ENCODE measurements at places on chromosomes 5 and 9.

DNA sequence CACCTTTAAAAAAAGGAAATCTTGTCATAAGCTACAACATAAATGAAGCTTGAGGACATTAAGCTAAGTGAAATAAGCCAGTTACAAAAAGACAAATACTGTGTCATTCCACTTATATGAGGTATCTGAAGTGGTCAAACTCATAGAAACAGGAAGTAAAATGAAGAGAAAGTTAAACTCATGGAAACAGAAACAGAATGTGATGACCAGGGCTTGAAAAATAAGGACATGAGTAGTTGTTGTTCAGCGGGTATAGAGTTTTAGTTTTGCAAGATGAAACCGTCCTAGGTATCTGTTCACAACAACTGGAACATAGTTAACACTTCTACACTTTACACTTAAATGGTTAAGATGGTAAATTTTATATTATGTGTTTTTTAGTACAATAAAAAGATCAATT, 47.8 kb upstream of the SLC1A3 start:
- DNase-seq, result no peak

DNA sequence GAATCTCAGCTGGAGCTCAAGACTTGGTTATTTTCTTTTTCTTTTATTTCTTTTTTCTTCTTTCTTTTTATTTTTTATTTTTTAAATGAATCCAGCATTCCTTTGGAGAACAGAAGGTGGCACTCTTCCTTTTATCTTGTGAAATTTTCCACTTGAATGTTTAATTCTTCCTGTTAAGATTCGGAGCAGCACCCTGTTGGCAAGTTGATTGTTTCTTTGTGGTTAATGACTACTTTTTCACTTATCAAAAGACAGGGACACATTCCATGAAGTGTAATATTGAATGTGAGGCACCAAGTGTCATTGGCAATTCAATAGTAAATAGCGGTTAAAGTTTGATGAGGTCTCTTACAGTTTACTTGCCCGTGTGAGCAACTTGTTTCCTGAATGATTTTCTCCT, 240.5 kb upstream of the CHD1 start:
- DNase-seq, result no peak

DNA sequence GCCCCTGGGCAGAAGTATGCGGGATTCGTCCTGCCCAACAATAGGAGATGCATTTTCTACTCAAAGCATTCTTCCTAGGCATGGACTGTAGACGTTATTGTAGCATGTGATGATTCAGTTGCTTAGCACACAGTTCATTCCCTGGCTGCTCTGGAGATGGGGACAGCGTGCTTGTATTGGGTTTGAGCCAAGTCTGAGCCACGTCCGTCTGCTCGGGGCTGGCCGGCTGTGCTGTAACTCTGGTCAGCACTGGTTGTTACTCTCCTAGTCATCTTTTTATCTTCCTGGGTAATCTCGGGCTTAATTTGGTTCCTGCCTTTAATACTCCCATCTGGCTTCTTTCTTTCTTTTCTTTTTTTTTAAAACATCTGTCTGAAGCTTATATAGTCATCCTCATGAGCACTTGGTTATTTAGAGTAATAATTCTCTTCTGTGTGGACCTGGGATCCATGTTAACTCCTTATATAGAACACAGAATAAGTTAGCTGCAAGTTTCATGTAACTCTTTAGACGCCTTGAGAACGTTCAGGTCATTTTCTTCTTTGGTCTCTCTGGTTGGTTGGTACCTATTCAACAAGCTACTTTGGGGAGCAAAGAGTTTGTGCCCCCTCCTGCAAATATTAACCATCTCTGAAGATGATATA, 118.8 kb upstream of the RPS23 start:
- DNase-seq, result no peak

DNA sequence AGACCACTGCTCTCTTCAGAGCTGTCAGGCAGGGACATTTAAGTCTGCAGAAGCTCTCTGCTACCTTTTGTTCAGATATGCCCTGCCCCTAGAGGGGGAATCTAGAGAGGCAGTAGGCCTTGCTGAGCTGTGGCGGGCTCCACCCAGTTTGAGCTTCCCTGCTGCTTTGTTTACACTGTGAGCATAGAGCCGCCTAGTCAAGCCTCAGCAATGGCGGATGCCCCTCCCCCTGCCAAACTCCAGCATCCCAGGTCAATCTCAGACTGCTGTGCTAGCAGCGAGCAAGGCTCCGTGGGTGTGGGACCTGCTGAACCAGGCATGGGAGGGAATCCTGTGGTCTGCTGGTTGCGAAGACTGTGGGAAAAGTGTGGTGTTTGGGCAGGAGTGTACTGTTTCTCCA, 59.9 kb downstream of the CAVIN4 start:
- DNase-seq, result no peak

- no peak for DNase-seq
Measured at GRCh38 chr5:160087199-160087598, 32.1 kb downstream of the PWWP2A start.

All from stimulated activated naive CD8-positive, alpha-beta T cell treated with anti-CD3 and anti-CD28 coated beads, Interleukin-15, amount 100 ng/mL, for 72 hours (primary cell).